ENCODE measurements at places on chromosomes 3 and 15.
A peak's percentile ranks its signal among the peaks of the same experiment; 100 is the strongest.

- DNase-seq: peak; percentile 20
- H3K36me3 ChIP-seq: no peaks in the 10 kb centered on the region
- H3K27me3 ChIP-seq: no peaks in the 10 kb centered on the region
- peaks cover 6% of the 10 kb centered on the region for H3K4me1 ChIP-seq
- no peak overlapping the region for H3K4me3 ChIP-seq
Measured at GRCh38 chr15:62758126-62758951, 284.2 kb upstream of the TPM1 start.

- H3K27ac ChIP-seq: no peak overlapping the region
- H3K4me1 ChIP-seq: peaks cover 7% of the 10 kb centered on the region
- no peaks in the 10 kb centered on the region for H3K36me3 ChIP-seq
- H3K27me3 ChIP-seq: no peaks in the 10 kb centered on the region
- H3K4me3 ChIP-seq: no peak overlapping the region
Measured at GRCh38 chr3:13235079-13235478, 161.8 kb upstream of the IQSEC1 start.

DNA sequence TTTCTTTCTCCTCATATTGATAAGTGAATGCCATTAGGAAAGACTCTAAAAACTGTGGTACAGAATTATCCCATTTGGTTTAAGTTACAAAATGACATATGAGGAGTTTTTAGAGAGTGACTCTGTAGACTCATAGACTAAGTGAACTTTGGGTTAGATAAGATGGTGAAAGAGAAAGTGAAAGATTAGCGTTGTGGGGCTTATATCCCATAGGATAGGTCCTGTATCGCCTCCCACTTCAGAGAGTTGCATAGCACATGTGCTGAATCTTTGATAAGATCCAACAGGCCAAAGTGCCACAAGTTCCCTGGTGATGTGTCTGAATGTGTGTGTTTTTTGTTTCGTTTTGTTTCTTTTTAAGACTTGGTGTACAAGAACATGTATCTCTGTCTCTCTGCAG lies 666.9 kb downstream of the MECOM start:
- no peaks in the 10 kb centered on the region for H3K36me3 ChIP-seq
- no peaks in the 10 kb centered on the region for H3K4me1 ChIP-seq
- H3K27me3 ChIP-seq: no peaks in the 10 kb centered on the region
- H3K27ac ChIP-seq: no peak overlapping the region
- no peak for DNase-seq

DNA sequence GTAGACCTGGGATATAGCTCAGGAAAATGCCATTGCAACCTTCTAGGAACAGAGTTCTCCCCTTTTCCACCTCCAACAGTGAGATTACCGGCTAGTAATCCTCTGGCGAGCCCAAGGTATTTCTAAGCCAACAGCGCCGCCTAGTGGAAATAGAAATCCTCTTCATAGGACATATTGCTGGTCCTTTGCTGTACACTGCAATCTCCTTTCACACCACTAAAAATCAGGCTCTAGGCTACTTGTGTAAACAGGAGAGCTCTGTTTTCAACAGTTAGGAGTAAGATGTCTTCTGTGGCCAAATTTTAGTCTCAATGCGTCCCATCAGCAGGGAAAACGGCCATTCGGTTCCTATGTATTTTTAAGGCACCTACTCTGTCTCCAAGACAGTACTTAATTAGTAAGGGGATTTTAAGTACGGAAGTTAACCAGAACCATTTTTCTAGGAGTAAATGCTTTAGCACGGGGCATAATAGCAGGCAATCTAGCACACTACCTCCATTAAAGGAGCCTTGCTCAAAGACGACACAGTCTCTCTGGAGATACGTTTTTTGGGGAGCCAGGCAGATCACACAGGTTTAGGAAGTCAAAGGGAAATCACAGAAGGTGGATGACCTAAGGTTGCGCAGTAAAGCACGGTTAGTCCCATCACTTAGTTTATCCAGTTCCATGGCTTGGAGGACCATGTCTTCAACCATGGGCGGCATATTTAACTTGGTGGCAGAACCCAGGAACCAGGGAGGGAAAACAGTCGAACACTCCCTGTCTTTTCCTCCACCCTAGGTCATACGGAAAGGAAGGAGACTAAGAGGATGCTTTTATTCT lies 43.8 kb downstream of the NCEH1 start:
- no peaks in the 10 kb centered on the region for H3K4me1 ChIP-seq
- DNase-seq: peak; percentile 92
- no peak overlapping the region for H3K27ac ChIP-seq
- no peak overlapping the region for H3K4me3 ChIP-seq

DNA sequence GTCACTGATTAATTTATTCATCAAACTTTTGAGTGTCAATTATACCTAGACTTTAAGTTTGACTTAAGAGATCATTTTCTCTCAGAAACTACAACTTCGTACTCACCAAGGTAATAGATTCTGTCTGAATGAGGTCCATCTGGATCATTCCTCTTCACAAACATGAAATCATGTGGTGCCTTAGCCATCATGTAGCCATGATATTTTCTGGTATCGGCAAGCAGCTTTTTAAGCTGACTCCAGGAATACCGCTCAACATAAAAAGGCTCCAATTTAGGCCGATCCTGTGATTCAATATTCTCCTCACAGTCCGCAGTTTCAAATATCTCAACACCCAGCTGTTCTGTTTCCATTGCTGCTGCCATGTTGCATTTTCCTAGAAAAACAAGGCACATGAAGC lies 5.3 kb downstream of the DPP8 start:
- H3K4me3 ChIP-seq: no peak overlapping the region
- DNase-seq: no peak
- peaks cover 24% of the 10 kb centered on the region for H3K4me1 ChIP-seq
- H3K36me3 ChIP-seq: peaks cover 3% of the 10 kb centered on the region

GRCh38 chr3:64584179-64584578 lies 103.6 kb downstream of the ADAMTS9 start:
- H3K27me3 ChIP-seq: no peaks in the 10 kb centered on the region
- no peaks in the 10 kb centered on the region for H3K36me3 ChIP-seq
- H3K27ac ChIP-seq: no peak overlapping the region
- no peaks in the 10 kb centered on the region for H3K4me1 ChIP-seq

DNA sequence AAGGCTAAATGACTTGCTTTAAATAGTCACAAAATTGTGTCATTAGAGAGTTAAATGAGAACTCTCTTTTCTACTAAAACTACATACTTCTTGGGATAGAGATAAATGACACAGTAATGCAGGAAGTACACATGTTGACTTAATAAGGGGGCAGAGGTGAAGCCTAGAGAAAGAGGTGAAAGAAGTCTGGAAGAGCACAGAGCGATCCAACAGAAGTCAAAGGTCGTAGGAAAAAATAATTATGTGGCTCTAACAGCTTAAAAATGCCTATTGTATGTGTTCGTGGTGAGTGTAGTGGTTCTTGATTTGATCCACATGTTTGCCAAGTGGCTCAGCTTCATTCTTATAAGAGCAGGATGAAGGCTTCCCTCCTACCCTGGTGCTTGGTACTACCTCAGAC lies 61.7 kb downstream of the TMEM212 start:
- no peaks in the 10 kb centered on the region for H3K36me3 ChIP-seq
- no peaks in the 10 kb centered on the region for H3K4me1 ChIP-seq
- H3K27me3 ChIP-seq: no peaks in the 10 kb centered on the region
- DNase-seq: no peak

DNA sequence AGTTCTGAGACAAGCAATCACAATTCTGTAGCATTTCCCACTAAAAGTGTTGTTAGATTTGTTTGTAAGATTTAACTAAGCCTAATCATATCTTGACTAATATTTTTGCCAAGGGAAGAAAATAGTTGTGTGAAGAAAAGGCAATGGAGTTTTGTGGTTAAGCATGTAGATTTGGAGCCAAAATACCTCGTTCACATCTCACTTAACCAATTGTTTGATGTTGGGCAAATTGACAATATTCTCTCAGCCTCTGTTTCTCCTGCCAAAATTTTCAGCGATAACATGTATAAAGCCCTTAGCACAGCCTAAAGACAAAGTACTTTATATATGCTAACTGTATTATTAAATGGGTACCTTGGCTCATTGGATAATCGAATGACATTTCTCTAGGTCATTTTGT lies 20.5 kb upstream of the CDIN1 start:
- no peaks in the 10 kb centered on the region for H3K36me3 ChIP-seq
- no peak for DNase-seq

- no peaks in the 10 kb centered on the region for H3K36me3 ChIP-seq
- H3K4me1 ChIP-seq: no peaks in the 10 kb centered on the region
Measured at GRCh38 chr3:159872374-159873109, 116.1 kb upstream of the IL12A start.

DNA sequence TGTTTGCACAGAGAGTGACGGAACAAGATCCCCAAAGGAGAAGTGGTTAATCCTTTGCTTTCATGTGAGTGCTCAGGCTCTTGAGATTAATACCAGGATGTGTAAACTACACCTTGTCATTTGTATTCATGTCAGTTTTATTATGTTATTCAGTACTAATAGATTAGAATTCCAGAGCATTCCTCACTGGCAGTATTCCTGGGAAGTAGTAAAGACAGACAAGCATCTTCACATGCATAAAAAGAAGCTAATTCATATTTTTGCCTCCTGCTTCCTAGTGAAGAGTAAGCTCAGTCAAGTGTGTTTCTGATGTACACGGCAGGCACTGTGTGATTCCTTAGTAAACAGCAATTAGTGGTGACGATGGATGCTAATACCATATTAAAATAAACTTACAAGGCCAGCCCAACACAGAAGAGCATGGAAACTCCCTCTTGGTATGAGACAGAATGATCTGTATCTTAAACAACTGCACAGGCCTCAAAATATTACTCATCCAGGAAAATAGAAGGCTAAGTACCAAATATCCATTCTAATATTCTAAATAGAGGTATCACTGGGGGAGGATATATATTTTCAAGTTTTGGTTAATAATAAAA lies 336.8 kb upstream of the MCTP2 start:
- no peaks in the 10 kb centered on the region for H3K27me3 ChIP-seq
- no peaks in the 10 kb centered on the region for H3K36me3 ChIP-seq
- H3K27ac ChIP-seq: no peak overlapping the region
- H3K4me1 ChIP-seq: no peaks in the 10 kb centered on the region

DNA sequence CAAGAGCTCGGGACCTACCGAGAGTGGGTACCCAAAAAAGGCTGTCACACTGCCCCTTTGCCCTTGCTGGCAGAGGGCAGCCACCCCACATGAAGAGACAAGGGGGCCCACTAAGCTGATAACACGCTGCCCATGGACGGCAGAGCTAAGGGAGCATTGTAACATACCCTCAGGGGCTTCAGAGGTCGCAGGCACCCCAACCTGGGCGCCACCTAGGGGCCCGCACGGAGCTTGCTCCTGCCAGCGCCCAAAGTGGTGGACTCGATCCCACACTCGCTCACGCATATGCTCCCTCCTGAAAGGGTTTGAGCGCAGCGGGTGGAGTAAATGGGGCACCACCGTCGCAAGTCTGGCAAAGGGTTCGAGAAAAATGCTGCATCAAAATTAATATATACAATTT lies 975.4 kb downstream of the ZPLD1 start:
- H3K4me3 ChIP-seq: peak overlapping the region; percentile 21
- no peaks in the 10 kb centered on the region for H3K27me3 ChIP-seq
- H3K36me3 ChIP-seq: no peaks in the 10 kb centered on the region
- H3K27ac ChIP-seq: no peak overlapping the region
- no peak for DNase-seq

- no peaks in the 10 kb centered on the region for H3K36me3 ChIP-seq
- H3K4me1 ChIP-seq: no peaks in the 10 kb centered on the region
- no peak for DNase-seq
- H3K4me3 ChIP-seq: no peak overlapping the region
- H3K27me3 ChIP-seq: no peaks in the 10 kb centered on the region
- H3K27ac ChIP-seq: no peak overlapping the region
Measured at GRCh38 chr3:32180141-32180784, 58.2 kb upstream of the CMTM8 start.

DNA sequence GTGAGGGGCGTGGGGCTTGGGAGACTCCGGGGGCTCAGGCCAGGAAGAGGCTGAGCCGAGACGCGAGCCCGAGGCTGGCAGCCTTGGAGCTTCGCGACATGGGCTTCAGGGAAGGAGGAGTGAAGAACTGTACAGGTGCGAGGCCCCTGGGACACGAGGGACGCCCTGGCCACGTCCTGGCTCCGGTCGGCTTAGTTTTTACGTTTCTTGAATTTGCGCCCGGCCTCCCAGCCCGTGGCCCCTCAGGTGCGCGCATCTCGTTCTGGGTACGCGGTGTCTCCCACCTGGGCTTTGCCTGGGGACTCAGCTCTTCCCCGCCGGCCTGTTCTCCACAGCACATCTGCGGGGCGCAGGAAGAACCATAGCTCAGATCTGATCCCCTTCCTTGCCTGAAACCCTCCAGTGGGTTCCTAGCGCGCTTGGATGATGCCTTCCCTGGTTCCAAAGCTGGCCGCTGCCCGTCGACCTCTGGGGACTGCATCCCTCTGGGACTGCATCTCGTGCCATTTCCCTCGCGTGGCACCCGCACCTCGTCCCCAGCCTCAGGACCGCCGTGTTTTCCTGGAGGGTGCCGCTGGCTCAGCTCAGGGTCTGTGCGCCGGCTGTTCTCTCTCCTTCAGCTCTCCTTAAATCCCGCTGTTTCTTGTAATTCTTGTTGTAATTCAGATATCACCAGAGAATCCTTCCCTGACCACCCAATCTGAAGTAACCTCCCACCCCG lies 614 bp downstream of the CHCHD6 start:
- H3K4me1 ChIP-seq: peaks cover 9% of the 10 kb centered on the region
- no peaks in the 10 kb centered on the region for H3K36me3 ChIP-seq
- peak overlapping the region; percentile 48 for H3K27ac ChIP-seq
- no peaks in the 10 kb centered on the region for H3K27me3 ChIP-seq

DNA sequence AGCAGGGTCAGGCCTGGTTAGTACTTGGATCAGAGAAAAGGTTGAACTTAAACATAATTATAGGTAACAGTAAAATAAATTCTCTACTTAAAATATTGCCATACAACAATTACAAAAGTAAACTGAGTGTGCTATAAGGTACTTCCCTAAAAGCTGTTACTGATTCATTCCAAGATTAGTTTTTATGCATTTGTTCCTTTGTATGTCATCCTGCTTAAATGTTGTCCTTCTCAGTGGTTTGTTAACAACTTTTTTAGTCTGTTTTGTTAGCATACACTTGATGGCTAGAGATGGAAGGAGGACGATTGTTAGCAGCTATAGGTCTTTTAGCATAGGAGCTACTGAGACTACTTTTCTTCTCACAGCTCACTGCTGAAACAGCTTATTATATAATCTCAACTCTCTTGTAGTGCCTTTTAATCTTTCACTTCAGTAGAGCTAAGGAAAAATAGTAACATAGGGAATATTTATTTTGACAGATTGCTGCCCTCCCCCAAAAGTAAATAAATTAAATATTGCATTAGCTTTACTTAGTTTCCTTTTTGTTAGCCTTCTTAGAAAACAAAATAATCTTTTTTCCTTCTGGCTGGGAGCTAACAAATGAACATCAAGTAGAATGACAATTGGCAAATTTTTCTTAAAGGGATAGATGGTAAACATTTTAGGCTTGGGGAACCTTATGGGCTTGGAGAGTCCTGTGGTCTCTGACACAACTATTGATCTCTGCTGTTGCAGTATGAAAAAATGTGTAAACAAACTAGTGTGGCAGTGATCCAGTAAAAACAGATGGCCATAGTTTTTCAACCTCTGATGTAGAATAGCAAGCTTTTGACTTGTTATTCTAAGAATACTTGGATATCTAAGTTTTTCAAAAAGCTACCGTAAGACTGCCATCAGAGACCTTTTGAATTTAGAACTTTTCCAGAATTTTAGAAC lies 39.5 kb downstream of the USP8 start:
- no peak for DNase-seq
- no peaks in the 10 kb centered on the region for H3K36me3 ChIP-seq
- peaks cover 8% of the 10 kb centered on the region for H3K4me1 ChIP-seq
- no peaks in the 10 kb centered on the region for H3K27me3 ChIP-seq
- no peak overlapping the region for H3K27ac ChIP-seq
- no peak overlapping the region for H3K4me3 ChIP-seq

GRCh38 chr3:89635137-89635536 lies 527.7 kb downstream of the EPHA3 start:
- no peaks in the 10 kb centered on the region for H3K36me3 ChIP-seq
- H3K27ac ChIP-seq: no peak overlapping the region
- no peak for DNase-seq
- no peak overlapping the region for H3K4me3 ChIP-seq
- H3K27me3 ChIP-seq: no peaks in the 10 kb centered on the region
- no peaks in the 10 kb centered on the region for H3K4me1 ChIP-seq

Data from testis (tissue), 5 donors.